Right cardiac atrium (tissue), 5 donors: ENCODE measurements at places on chromosomes 5 and 9. TPM values are rescaled to one million over a fixed set of nuclear protein-coding genes. Genes with fewer than 3 reads are reported as not detected.

DNA sequence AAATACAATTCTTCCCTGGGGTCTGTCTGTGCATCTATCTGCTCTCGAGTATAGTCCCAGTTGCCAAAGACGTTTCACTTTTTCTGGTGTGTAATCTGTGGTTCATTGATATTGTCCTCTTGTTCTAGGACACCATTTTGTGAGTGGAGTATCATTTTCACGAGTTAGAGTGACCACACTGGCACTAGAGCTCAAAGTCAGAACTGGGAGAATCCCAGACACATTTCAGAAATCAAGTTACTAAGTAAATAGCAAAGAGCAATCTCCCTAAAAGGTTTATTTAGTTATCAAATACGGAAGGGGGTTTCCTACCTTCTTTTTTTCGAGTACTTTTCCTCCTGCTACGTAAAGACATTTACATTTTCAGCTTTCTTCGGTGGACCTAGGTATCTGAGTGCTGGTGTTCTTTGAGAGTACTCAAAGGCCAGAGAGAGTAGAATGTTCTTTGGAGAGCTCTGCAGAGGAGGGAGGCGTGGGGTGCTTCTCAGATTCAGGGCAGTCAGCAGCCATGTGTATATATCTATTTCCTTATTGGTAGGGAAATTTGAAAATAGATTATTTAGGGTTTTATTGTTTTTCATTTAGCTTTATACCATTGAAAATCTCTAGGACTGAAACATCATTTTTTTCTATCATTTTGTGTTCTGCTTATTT lies 8.9 kb upstream of the HSPA9 start:
- no peak for DNase-seq

DNA sequence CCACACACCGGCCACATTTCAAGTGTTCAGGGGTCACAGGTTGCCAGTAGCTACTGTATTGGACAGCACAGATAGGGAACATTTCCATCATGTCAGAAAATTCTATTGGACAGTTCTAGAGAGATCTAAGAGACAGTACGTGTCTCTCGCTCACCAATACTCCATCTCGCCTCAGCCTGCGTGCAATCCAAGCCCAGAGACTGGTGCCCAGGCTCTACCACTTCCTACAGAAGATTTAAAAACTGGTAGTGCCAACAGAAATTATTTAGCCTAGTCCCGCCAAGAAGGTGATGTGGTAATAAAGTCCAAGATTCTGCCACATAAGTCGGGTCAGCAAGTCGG lies 390 bp upstream of the SNX2 start:
- DNase-seq: no peak

DNA sequence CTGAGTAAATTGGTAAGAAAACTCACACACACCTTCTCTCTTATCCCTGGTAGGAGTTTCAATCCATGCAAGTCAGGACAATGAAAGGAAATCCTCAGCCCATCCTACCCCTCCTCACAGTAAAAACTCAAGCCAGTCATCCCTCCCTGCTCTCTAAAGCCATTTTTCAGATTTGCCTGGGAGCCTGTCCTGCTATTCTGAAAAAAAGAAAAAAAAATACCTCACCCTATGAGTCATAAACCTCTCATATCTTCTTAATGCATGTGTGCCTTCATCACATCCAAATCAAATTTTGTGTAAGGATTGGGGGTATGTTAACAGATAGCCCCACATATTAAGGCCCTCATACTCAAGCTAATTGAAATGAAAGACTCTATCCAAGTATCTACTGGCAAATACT lies 14.1 kb downstream of the UGT3A2 start:
- DNase-seq: no peak

- no peak for DNase-seq
These were observed 2.7 kb downstream of the SLC34A3 start for GRCh38 chr9:137233143-137233980.

DNA sequence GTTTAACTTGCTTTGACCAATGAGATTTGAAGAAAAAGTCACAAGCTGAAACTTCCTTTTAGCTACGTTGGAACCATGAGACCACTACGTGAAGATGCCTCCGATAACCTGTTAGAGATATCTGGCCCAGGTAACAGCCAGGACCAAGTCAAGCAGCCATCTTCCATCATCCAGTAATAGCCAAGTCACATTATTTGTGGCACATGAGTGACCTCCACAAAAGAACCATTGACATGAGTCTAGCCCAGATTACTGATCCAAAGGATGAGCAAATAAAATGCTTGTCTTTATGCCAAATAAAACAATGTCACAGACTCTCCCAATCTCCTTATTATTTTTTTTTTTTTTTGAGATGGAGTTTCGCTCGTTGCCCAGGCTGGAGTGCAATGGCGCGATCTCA lies 1.6 kb downstream of the DEPDC1B start:
- no peak for DNase-seq

- DNase-seq: no peak
These were observed 8.6 kb upstream of the PSAT1 start for GRCh38 chr9:78288214-78288892.

GRCh38 chr9:32580631-32581300 lies 7.8 kb upstream of the NDUFB6 start:
- DNase-seq: no peak

- DNase-seq: no peak
These were observed 383.6 kb downstream of the GADD45G start for GRCh38 chr9:89988458-89988857.

GRCh38 chr9:32579706-32580331 lies 6.9 kb upstream of the NDUFB6 start:
- peak; percentile 75 for DNase-seq

- DNase-seq: peak; percentile 42
These were observed 53.2 kb downstream of the TRIP13 start for GRCh38 chr5:945691-946551.

DNA sequence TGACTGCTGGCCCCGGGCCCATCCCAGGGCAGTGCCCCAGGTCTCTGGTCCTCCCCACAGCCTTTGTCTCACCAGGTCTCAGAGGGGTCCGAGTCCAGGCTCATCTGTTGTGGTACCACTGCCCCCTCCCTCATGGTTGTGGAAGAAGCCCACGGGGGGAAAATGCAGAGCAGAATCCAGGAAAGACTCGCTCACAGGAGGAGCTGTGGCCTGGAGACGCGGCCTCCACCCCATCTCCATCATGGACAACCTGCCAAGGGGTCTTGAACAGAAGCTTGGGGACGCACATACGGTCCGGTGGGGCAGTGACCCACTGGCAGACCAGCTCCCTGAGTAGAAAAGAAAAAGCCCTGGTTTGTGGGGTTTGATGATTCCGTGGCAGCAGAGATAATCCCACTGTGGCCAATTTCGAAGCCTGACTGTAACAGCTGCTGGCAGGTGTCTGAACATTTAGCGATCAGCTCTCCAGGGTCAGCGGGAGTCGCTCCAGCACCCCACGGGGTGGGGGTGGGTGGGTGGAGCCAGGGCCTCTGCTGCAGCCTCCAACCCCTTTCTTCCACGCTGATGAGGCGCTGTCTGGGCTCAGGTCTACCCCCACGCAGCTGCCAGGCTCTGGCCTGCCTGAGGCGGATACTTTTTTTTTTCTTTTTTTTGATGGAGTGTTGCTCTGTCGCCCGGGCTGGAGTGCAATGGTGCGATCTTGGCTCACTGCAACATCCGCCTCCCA lies 1.9 kb upstream of the GRIN1 start:
- no peak for DNase-seq

DNA sequence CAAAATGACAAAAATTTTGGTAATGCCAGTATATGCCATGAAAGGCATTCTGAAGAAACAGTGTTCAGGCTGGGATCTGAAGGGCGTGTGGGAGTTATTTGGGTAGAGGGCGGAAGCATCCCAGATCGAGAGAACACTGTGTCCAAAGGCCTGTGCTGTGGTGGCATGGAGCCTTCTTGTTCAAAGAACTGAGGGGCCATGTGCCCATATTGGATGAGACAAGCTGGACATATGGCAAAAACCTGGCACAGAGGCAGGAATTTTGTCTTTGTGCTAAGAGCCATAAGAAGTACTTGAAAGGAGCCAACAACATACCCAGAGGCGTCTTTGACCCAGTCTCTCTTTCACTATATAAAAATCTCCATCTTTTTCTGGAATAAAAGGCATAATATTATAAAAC lies 128.0 kb downstream of the SYK start:
- no peak for DNase-seq

GRCh38 chr5:123093601-123094236 lies 4.7 kb downstream of the PRDM6 start:
- no peak for DNase-seq

DNA sequence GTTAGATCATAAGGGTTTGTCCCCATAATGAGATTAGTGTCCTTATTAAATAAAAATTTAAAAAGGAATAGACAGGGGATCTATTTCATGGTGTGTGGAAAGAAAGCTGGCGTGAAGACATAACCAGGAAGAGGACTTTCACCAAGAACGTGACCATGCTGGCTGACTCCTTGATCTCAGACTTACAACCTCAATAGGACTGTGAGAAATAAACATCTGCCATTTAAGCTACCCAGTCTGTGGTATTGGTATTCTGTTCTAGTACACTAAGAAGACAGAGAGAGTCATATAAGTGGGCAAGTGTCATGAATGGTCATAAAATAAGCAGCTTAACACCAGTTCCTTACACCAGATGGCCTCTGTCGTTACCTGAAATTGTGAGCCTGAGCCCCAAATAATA lies 259.4 kb upstream of the CCNG1 start:
- no peak for DNase-seq

- DNase-seq: no peak
These were observed 17.3 kb downstream of the FGD3 start for GRCh38 chr9:92964607-92965060.

GRCh38 chr9:29213417-29214153 lies 1640.3 kb upstream of the C9orf72 start:
- no peak for DNase-seq

DNA sequence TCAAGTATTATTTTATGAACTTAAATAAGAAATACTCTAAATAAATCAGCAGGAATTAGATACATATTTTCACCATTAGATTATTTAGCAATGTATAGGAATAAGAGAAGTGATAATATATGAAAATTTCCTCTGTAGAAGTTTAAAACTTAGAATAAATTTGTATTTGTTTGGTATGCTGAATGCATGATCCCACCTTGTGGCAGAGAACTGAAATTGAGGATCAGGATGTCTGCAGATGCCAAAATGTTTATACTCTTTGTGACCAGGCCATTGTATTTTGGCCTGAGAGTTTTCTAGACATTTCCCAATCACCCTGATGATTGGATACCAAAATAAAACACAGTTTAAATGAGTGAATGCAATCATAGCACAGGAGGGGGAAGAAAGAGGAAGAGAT lies 6.3 kb downstream of the TYRP1 start:
- DNase-seq: no peak

Gene SCAMP1
- polyA plus RNA-seq: 14.6 TPM

DNA sequence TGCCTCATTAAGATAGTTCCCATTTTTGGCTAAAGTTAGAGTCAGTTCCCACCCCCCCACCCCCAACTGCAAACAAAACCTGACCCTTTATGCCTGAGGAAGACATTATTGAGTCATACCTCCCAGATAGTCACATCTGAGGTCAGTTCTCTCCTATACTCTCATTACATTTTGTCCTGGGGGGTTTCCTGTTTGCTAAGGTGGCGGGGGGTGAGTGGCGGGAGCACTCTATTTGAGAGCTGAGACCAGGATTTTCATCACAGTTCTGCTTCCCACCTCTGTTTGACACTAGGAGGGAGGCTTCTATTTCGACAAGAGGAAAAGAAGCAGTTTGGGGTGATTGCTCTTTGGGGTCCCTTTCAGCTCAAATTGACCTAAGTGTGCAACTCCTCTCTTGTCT lies 59.4 kb upstream of the ICE1 start:
- DNase-seq: no peak

DNA sequence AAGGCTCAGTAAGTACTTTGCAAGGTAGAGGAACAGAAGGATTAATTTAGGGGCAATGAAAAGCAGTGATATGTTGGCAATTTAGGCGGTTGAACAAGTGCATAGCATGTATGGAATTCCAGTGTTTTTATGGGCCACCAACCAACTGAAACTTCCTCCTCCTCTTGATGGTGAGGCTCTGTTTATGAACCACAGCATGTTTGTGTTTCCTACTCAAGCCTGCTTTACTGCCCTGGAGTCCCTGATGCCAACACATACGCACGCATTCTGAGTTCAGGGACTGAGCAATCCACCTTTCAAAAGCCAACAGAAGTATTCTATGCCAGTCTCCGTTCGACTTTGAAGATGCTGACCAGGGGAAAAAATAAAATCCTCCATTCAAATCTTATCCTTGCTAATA lies 417.5 kb downstream of the EFNA5 start:
- no peak for DNase-seq

Gene TSPAN17
- 15.8 TPM for polyA plus RNA-seq

- peak; percentile 77 for DNase-seq
These were observed 46.1 kb upstream of the ZBED3 start for GRCh38 chr5:77133061-77133758.

DNA sequence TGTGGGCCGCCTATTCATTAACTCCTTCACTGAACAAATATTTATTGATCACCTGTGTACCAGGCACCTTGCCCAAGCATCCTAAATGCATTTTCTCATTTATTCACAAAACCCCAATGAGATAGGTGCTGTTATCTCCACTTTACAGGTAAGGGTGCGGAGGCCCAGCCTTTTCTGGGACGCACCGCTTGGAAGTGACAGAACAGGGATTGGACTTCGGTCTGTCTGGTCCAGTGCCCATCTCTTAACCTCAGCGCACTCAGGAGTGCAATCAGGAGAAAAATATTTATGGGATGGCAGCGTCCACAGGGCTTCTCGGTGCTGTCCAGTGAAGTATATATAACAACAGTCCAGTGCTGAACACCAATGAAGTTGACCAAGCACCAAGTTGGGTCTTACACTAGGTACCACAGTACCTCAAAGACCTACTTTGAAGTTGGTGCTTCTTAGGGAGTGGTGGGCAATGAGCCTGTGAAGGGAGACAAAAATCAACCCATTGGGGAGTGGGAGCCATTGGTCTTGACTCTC lies 18.9 kb upstream of the GARNL3 start:
- no peak for DNase-seq

DNA sequence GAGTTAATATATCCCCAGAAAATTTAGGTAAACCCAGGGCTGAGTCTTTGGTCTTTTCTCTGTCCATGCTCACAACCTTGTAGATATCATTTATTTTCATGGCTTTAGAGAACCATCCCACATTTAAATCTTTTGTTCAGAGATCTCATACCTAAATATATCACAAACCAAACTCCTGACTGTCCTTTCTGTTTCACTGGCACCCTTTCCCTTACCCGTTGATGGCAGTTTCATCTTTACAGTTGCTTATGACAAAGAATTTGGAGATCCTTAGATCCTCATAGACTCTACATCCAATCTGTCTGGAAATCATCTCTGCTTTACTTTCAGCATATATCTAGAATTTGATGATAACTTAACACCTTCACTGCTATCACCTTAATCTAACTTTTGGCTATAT lies 19.2 kb downstream of the RNF180 start:
- no peak for DNase-seq

Gene CDKN2B-AS1
- polyA plus RNA-seq: 0.09 TPM

GRCh38 chr9:86772635-86772993 lies 174.7 kb downstream of the GAS1 start:
- DNase-seq: no peak

Gene PCDHA7
- polyA plus RNA-seq: 0.02 TPM

GRCh38 chr5:61389609-61390008 lies 57.6 kb downstream of the ZSWIM6 start:
- no peak for DNase-seq

Gene NRG2
- polyA plus RNA-seq: 1.4 TPM

- no peak for DNase-seq
These were observed 80.0 kb downstream of the SEMA4D start for GRCh38 chr9:89417832-89418473.

Gene FOXD4L3
- polyA plus RNA-seq: 0.05 TPM
